Motor neuron (in vitro differentiated cells): ENCODE measurements at places on chromosomes 2 and 18.
A peak's percentile ranks its signal among the peaks of the same experiment; 100 is the strongest.

GRCh38 chr18:10138719-10139118 is 224.9 kb downstream of the VAPA start:
- no peak for ATAC-seq

GRCh38 chr2:71256421-71256820 is 29.5 kb upstream of the PAIP2B start:
- peak; percentile 78 for ATAC-seq

- ATAC-seq: no peak
Observed at GRCh38 chr2:190119257-190119656, 56.7 kb upstream of the MSTN start.

DNA sequence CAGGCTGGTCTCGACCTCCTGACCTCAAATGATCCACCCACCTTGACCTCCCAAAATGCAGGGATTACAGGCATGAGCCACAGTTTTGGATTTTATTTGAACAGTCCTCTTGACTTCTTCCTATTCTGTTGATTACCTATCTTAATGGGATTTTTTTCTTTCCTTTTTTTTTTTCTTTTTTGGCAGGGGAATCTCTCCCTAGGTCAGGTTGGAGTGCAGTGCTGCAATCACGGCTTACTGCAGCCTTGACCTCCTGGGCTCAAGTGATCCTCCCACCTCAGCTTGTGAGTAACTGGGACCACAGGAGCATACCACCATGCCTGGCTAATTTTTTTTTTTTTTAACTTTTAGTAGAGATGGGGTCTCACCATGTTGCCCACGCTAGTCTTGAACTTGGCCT is 2.8 kb downstream of the MTHFD2 start:
- ATAC-seq: no peak

GRCh38 chr2:133270550-133270949 is 297.7 kb downstream of the NCKAP5 start:
- no peak for ATAC-seq

DNA sequence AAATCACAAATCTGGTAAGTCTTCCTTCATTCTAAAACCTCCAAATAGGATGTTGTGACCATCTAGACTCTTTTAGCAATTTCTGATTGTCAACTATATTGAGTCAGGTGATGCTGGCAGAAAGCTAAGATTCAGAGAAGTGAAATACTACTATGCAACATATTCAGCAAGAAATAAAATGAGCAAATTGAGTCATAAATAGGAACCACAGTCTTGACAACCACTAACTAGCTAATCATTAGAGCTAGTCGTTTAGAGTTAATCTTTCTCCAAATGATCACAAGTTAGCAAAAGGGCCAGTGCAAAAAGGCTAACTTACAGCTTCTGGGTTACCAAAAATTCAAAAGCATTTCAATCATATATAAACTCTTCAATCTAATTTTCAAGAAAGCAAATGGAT is 54.5 kb downstream of the ROCK1 start:
- ATAC-seq: no peak

- ATAC-seq: no peak
Observed at GRCh38 chr18:54775686-54776085, 52.6 kb upstream of the RAB27B start.

- ATAC-seq: no peak
Observed at GRCh38 chr18:35876243-35876642, 96.2 kb upstream of the RMP24 start.

DNA sequence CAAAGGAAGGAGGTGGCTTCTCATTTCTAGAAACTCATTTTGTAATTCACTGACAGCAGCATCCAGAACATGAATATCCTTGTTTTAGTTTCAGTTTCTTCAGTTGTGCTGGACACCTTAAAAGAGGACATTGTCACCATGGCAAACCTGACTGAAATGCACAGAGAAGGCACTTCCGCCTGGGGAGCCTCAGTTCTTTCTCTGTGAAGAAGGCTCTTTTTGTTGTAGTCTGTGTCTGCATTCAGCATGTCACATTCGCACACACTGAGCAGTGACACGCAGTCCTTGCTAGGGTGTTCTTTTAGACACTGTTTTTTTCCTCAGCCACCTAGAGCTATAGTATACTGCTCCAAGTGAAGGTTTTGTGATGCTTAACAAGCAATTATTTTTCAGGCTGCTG is 9.5 kb upstream of the RPRM start:
- peak; percentile 90 for ATAC-seq

DNA sequence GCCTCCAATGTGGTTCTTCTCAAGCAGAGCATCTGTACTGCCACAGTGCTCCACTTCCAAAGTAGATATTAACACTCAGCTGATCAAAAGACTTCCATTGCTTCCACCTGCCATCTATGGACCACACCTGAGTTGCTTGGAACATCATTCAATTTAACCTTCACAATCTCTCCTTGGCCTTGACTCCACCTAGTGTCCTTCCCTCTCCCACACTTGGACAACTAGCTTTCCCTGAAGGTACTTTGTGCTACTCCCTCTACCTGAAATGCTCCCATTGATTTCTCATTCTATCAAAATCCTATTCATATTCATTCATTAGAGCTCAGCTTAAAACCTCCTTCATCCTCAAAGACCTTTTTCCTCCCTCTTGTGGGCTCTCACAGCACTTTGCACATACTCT is 48.7 kb downstream of the SOWAHC start:
- no peak for ATAC-seq

- ATAC-seq: peak; percentile 53
Observed at GRCh38 chr2:160351956-160352355, 141.7 kb downstream of the RBMS1 start.

DNA sequence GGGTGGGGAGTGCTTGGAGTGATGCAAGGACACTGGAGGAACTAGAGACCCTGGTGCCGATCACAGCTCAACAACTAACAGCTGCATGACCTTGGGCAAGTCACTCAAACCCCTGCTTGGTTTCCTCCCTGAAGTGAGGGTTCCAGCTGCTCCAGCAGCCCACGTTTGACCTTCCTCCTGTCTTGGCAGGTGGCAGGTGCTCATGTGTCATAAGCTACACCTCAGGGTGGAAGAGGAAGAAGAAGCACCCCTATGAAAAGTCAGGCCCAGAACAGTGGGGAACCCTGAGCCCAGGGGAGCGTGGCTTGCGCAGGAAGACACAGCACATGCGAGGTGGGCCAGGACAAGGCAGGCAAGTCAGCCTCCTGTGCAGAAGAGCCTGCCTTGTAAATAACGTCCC is 42.4 kb downstream of the MRPL35 start:
- ATAC-seq: no peak

DNA sequence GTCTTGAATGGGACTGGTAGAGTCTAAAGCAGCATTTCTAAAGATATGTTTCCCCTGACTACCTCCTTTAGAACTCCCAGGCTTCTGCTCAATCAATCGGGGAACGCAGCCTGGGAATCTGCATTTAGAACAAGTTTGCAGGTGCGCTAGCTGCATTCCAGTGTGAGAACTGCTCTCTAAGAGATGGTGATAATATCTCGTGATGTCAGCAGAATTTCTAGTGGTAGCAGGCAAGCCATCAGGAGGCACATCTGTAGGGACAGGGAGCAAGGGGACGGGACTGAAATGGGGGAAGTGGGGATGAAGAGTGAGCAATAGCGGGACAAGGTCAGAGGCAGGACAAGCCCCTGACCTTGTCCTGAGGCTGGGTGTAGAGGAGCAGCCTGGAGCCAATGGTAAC is 120.3 kb upstream of the DNMT3A start:
- no peak for ATAC-seq

DNA sequence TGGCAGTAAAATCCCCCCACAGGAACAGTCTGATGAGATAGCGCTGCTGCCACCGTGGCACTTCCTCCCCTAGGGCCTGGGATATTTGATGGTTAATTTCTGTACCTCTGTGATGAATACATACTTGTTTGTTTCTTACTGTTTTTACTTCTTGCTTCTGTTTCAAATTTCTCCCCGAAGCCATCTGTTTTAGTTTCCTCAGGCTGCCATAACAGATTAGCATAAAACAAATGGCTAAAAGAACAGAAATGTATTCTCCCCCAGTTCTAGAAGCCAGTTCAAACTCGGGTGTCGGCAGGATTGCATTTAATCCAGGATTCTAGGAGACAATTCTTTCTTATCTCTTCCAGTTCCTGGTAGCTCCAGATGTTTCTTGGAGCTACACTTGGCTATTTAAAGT is 435.9 kb downstream of the DSEL start:
- ATAC-seq: no peak

DNA sequence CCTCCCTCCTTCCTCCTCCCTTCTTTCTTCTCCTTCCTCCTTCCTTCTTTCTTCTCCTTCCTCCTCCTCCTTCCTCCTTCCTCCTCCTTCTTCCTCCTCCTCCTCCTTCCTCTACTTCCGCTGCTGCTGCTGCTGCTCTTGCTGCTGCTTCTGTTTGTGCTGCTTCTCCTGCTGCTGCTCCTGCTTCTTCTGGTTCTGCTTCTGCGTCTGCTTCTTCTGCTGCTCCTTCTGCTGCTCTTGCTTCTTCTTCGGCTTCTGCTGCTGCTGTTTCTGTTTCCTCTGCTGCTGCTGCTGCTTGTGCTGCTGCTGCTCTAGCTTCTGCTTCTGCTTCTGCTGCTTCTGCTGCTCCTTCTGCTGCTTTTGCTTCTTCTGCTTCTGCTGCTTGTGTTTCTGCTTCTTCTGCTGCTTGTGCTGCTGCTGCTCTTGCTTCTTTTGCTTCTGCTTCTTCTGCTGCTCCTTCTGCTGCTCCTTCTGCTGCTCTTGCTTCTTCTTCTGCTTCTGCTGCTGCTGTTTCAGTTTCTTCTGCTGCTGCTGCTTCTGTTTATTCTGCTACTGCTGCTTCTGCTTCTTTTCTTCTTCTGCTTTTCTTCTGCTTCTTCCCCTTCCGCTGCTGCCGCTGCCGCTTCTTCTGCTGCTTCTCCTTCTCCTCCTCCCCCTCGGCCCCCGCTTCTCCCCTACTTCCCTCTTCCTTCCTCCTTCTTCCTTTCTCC is 8.6 kb downstream of the SNRNP27 start:
- no peak for ATAC-seq

GRCh38 chr2:166764216-166764615 is 124.1 kb upstream of the XIRP2 start:
- ATAC-seq: no peak

GRCh38 chr2:185372188-185372587 is 366.4 kb upstream of the FSIP2 start:
- no peak for ATAC-seq

GRCh38 chr2:78065366-78065765 is 543.2 kb upstream of the LRRTM4 start:
- ATAC-seq: no peak

DNA sequence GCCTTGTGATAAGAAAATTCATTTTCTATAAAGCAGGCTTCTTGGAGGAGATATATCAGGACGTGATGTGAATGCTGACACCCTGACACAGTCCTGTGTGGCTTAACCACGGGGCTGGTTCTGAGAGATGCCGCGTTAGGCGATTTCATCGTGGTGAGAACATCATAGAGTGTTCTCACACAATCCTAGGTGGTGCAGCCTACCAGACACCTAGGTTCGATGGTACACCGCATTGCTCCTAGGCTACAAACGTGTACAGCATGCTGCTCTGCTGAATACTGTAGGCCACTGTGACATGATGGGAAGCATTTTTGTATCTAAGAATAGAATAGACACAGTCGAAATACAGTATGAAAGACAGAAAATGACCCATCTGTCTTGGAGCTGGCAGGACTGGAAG is 82.5 kb downstream of the TNFRSF11A start:
- no peak for ATAC-seq

DNA sequence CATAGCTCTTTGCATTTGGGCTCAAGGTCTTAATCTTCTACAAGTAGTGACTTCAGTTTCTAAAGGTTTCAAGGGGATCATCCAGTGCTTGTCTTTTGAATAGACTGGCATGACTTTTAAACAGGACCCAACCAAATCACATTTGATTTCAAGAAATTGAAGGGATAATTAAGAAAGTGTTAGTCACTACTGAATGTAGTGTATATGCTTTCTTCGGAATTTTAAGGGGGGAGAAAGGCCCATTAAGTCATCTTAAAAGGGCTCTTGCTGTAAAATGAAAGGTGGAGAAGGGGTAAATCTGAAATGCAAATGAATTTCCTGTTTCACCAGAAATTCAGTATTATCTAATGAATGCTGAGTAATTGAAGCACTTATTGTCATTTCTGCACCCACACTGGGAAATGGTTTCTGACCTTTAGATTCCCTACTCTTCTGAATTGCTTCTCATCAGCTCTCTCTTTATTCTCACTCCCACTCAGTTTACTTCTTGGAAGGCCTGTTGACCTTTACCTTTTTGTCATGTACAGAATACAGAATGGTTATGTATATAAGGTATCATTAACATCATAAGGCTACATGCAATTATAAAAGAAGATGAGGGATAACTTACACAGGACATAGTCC is 241.4 kb downstream of the SLC8A1 start:
- no peak for ATAC-seq

GRCh38 chr2:44549099-44549471 is 187.3 kb downstream of the CAMKMT start:
- ATAC-seq: no peak

GRCh38 chr18:7727361-7728076 is 160.4 kb downstream of the PTPRM start:
- ATAC-seq: no peak

DNA sequence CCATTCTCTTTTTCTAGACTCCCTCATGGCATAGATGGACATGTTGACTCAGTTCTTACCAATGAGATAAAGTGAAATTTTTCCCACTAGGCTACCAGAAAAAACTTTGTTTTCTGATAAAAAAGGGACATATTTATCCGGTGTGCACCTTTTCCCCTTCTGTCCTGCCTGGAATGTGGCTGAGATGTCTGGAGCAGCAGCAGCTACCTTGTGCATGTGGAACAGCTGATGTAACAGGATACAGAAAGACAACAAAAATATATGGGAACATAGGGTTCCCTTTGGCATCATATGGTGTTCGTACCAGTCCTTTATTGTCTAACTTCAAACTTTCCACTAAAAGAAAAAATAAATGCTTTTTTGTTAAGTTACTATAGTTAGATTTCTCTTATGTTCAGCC is 460.2 kb upstream of the HS6ST1 start:
- no peak for ATAC-seq

DNA sequence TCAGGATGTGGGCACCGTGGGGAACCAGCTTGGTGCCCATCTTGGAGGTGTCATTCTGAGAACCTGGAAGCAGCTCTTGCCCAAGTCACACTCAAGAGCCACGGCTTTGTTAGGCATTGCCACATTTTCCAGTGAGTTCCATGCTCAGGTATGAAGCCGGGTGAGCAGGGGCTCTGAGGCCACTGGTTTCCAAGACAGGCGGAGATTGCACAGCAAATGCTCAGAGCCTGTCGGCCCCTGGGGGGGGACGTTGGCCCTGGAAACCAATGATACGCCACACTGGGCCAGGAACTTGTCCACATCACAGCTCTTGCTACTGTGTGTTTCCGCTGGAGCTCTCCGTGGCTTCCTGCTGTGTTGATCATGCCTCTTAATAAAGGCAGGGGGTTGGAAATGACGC is 52.5 kb upstream of the SALL3 start:
- ATAC-seq: no peak

GRCh38 chr18:75161256-75162028 is 47.5 kb downstream of the PTGR3 start:
- peak; percentile 53 for ATAC-seq

- no peak for ATAC-seq
Observed at GRCh38 chr2:161382747-161383146, 33.4 kb upstream of the TBR1 start.

GRCh38 chr18:72041313-72042032 is 502.7 kb downstream of the CBLN2 start:
- ATAC-seq: no peak
